Cardiac septum (tissue), 1 donor: ENCODE measurements at places on chromosomes 3 and 15. TPM values are rescaled to one million over a fixed set of nuclear protein-coding genes. Genes with fewer than 3 reads are reported as not detected.

GRCh38 chr3:23728601-23729117, 77.1 kb upstream of the UBE2E1 start:
- no peak for DNase-seq

- no peak for DNase-seq
Measured at GRCh38 chr3:113070681-113071113, 79.9 kb downstream of the GTPBP8 start.

- DNase-seq = no peak
Measured at GRCh38 chr15:62841269-62841628, 201.3 kb upstream of the TPM1 start.

BCL2A1 gene
- 1.1 TPM for total RNA-seq

GRCh38 chr15:85003593-85004312, 22.1 kb downstream of the PDE8A start:
- no peak for DNase-seq

DNA sequence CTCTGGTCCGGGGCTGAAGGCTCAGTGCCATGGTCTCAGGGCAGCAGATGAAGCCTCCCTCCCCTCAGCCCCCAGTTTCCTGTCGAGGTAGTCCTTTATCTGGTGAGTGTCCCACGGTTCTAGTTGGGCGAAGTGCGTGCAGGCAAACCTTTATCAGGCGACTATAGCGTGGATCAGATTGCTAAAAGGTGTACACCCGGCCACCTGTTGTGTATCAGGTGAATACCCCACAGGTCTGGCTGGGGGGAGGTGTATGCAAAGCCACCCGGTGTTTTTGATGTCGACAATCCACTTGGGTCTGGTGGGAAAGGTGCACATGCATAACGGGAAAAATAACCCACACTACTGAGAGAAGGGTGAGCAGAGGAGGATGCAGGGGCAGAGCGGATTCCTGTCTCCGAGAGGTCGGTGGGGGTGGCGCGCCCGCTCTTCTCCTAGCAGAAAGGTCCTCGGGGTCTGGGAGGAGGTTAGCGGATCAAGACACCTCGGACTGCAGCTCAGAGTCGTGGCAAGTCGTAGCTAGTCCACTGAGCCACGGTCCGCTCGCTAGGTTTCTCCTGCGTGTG, 507 bp downstream of the SLC12A6 start:
- DNase-seq = no peak

- no peak for DNase-seq
Measured at GRCh38 chr15:74826364-74826819, at the start of gene CPLX3. Gene CPLX3 (plus strand): TSS chr15:74826627. CDS start chr15:74826704, 77 bp downstream.

DNA sequence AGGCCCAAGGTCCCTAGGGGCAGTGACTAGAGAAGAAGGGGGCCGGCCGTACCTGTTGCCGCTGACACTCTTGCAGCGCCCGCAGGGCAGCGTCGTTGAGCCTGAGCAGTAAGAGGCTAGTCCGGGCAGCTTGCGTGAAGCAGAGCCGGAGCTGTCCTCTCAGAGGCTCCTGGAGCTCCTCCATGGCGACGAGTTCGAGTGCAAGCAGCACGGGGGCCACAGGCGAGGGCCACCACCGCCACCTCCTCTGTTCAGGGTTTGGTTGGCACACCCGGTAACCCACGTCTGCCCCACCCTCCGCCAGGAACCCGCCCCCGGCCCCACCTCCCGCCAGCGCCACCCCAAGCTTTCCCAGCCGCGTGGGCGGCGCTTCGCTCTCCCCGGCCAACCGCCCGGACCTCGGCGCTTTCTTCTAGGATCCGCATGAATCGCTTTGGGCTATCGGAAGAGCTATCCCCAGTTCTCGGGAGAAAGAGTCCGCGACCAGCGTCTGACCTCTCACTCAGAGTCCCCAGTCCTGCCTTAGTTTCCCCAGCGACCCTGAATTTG, at the start of gene ELL3:
ELL3 (minus strand) TSS at position 249 of the 549 bp plus-strand sequence; CDS start at position 184, 65 bp downstream.
- DNase-seq = peak; percentile 92

GRCh38 chr15:73945130-73945508, 18.9 kb downstream of the LOXL1 start:
- no peak for DNase-seq

DNA sequence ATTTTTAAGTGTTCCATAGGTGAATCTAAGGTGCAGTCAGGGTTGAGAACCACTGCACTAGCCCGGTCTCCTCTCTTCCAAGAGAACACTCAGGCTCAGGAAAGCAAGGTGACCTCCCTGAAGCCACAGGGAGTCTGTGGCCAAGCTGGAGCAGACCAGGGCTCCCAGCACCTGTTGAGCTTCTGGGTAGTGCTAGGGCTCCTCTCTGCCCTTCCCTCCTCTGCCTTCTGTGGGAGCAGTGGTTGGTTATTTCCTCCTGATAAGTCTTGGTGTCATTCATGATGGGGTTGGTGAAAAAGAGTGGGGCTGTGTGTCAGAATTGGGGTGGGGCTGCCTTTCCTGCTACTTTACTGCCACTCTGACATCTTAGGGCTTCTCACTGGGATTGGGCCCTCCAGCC, 163.1 kb upstream of the UMPS start:
- DNase-seq = no peak

OR4F6 gene
- total RNA-seq = not detected

GRCh38 chr15:38819387-38819950, 254.9 kb upstream of the RASGRP1 start:
- no peak for DNase-seq

WHAMM gene
- 7.2 TPM for total RNA-seq

- no peak for DNase-seq
Measured at GRCh38 chr3:138027821-138028220, 17.9 kb downstream of the CLDN18 start.

DNA sequence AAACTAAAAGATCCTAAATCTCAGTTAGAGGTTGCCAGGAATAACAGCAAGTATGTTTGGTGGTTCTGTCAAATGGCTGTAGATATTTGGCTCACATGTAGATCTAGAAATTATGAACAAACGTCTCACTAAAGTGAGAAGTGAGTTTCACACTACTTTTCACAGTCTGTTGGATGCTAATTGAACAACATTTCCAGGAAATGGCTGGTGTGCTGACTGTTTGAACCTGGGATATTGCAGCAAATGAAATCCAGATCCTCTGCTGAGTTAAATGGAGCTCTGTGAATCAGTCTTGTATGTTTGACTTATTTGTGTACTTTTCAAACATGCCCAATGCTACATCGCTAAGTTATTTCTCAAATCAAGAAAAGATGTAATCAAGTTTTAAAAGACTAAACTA, 21.3 kb upstream of the RSL24D1 start:
- no peak for DNase-seq

GRCh38 chr3:55518451-55518850, 31.3 kb upstream of the WNT5A start:
- DNase-seq = no peak

DNA sequence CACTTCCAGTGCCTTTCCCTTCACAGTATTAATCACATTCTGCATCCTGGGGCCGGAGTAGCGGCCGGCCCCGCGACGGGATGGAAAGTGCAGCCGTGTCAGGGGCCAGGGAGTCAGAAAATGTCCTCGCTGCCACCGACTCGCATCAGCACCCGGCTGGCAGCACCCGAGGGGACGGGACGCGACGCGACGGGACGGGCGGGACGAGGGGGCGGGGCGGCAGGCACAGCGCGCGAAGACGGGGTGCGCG, 353 bp downstream of the ATG3 start:
- DNase-seq = no peak

GRCh38 chr15:97037080-97037479, 706.6 kb downstream of the NR2F2 start:
- no peak for DNase-seq
